GM23248 (cell line): ENCODE measurements at places on chromosomes 12 and 14. TPM values are rescaled to one million over a fixed set of nuclear protein-coding genes. Genes with fewer than 3 reads are reported as not detected.

- H3K36me3 ChIP-seq, result peaks cover 23% of the 10 kb centered on the region
- peak; percentile 73 for DNase-seq
Measured at GRCh38 chr12:57089271-57090245, 644 bp downstream of the NAB2 start.

ETV6 gene
- total RNA-seq, result 5.3 and 10.4 TPM in 2 replicates

DNA sequence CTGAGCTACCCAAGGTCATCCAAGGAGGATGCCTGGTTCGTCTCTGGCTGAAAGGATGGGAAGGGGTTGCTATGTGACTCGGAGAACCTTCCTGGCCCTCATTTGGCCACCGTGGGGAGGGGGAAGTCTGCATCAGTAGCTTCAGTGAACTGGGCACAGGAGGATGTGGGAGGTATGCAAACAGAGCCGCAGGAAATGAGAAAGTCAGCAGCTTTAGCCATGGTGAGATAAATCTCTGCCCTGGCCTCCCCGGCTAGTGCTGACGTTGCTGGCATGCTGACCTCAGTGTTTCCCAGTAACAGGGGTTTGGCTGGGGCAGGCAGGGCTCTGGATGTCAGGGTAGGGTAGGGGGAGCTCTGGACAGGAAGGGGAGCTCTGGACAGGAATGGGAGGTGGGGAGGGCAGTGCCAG lies 2.3 kb upstream of the CEBPE start:
- no peaks in the 10 kb centered on the region for H3K36me3 ChIP-seq
- no peak overlapping the region for H3K4me3 ChIP-seq
- no peaks in the 10 kb centered on the region for H3K27me3 ChIP-seq
- peak overlapping the region; percentile 63 for H3K27ac ChIP-seq
- peaks cover 30% of the 10 kb centered on the region for H3K4me1 ChIP-seq
- peak; percentile 83 for DNase-seq

- peaks cover 49% of the 10 kb centered on the region for H3K4me1 ChIP-seq
- H3K4me3 ChIP-seq, result peak overlapping the region; percentile 4; the same call in 1 of the 2 replicates
- peak; percentile 90 for DNase-seq
- H3K27ac ChIP-seq, result peak overlapping the region; percentile 73
- H3K27me3 ChIP-seq, result no peaks in the 10 kb centered on the region
Measured at GRCh38 chr12:26150736-26151450, 26.1 kb upstream of the BHLHE41 start.

DNA sequence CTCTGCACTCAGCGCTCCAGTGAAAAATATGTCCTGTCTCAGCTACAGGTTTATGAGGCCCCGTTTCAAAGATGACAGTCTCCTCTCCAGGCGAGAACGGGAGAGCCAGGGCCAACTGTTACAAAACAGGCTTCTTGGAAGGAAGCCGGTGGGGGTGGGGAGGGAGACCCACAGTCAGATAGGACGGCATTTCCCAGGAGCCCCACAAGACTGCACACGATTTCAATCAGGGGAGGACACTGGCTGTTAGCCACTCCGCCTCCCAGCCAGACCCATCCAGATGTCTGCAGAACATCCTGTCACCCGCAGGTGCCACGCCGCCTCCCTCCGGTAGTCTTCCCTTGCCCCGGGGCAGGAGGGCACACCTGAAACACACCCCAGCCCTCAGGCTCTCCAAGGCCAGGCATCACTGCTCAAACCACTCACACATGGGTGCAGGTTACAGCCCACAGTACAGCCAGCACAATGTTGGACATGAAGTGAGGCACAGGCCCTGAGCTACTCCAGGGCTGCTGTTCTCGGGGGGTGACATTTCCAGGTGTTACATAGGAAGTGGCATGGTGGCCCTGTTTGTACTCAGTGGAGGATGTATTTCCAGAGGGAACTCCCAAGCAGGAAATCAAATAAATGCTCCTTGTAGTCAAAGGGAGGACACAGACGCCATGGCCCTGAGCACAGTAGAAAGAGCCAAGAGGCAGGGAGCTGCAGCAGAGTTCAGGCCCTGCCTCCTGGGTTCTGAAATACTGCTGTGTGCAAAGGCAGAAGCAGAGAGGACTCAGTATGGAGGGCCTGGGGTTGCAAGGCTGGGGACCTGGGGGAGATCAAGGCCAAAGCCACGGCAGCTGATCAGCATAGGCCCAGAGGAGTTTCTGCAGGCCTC lies 138.1 kb downstream of the BCL11B start:
- H3K27ac ChIP-seq, result no peak overlapping the region
- no peak overlapping the region for H3K4me3 ChIP-seq
- no peaks in the 10 kb centered on the region for H3K36me3 ChIP-seq
- H3K4me1 ChIP-seq, result no peaks in the 10 kb centered on the region
- H3K27me3 ChIP-seq, result no peaks in the 10 kb centered on the region

DNA sequence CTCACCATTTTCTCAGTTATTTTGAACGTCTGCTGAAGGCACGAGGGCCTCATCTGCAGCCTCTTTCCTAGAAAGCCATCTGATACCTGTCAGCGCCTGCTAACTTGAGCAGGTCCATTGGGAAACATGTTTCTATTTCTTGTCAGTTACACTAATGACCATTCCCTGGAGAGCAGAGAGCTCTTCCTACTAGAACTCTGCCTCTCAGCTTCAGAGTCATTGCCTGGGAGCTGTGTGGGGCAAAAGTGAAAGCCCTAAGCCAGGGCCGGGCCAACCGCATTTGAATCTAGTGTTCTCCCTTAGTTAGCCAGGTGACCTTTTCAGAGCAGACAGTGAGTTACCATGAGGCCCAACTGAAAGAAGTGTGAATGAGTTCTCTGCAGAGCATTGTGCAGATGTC lies 135.8 kb downstream of the EML1 start:
- H3K36me3 ChIP-seq, result no peaks in the 10 kb centered on the region
- no peak overlapping the region for H3K27ac ChIP-seq

PACS2 gene
- total RNA-seq, result 36.7 and 39.7 TPM in 2 replicates

DNA sequence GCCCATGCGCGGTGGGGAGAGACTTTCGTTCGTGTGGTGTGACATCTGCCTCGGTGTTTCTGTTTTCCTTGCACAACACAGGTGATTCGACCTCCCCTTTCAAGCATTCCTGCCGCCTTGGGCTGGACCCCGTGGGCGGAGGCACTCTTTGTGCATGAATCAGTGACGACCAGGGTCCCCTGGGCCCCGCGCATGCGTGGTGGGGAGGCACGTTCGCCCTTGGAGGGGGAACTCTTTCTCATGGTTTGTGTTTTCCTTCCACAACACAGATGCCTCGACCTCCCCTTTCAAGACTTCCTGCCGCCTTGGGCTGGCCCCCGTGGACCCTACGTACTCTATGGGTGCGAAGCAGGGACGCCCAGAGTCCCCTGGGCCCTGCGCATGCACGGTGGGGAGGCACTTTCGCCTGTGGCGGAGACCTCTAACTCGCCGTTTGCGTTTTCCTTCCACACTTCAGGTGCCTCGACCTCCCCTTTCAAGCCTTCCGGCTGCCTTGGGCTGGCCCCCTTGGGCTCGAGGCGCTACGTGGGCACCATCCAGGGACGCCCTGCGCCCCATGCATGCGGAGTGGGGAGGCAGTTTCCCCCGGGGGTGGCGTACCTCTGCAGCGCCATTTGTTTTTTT lies 340.9 kb downstream of the ALG10 start:
- H3K4me3 ChIP-seq, result no peak overlapping the region
- H3K4me1 ChIP-seq, result no peaks in the 10 kb centered on the region
- no peaks in the 10 kb centered on the region for H3K36me3 ChIP-seq
- H3K27me3 ChIP-seq, result no peaks in the 10 kb centered on the region
